ENCODE measurements at places on chromosomes 16 and 17. TPM values are rescaled to one million over a fixed set of nuclear protein-coding genes. Genes with fewer than 3 reads are reported as not detected.
A peak's percentile ranks its signal among the peaks of the same experiment; 100 is the strongest.

Gene PRSS33
- total RNA-seq, result not detected

- DNase-seq, result peak; percentile 79
These were observed 9.6 kb upstream of the EIF1 start for GRCh38 chr17:41678907-41679739.

DNA sequence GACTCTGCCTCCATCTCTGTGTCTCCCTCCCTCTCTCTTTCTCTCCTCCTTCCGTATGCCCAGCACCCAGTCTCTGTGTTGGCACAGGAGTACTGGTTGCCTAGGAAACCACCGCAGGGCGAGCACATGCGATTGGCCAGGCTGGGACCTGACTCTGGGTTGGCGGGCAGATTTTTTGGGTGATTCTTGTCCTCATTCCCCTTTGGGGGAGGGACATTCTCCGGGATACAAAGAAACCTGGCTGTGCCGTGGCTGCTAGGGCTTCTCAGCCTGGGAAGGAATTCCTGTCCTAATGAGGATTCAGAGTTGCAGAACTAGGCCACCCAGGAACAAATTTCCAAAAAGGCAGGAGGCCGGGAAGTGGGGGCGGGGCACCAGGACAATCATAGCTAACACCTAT, 168.9 kb downstream of the SHISA9 start:
- no peak for DNase-seq

DNA sequence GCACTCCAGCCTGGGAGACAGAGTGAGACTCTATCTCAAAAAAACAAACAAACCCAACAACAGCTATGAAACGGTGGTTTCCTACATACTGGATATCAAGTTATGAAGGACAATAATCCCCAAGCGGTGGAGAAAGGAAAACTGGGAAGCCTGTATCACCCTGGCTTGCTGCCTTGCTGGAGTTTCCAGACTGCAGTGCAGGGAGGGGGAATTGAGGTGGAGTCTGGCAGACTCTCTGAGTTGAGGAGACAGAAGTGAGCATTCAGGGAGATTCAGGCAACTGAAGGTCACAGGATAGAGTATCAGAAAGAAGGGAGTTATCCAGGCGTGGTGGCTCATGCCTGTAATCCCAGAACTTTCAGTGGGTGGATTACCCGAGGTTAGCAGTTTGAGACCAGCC, 11.9 kb downstream of the QRICH2 start:
- DNase-seq, result no peak

GRCh38 chr16:80631581-80631980, 90.8 kb downstream of the DYNLRB2 start:
- DNase-seq, result no peak

- DNase-seq, result no peak
These were observed 98.3 kb downstream of the RPGRIP1L start for GRCh38 chr16:53605356-53605755.

DNA sequence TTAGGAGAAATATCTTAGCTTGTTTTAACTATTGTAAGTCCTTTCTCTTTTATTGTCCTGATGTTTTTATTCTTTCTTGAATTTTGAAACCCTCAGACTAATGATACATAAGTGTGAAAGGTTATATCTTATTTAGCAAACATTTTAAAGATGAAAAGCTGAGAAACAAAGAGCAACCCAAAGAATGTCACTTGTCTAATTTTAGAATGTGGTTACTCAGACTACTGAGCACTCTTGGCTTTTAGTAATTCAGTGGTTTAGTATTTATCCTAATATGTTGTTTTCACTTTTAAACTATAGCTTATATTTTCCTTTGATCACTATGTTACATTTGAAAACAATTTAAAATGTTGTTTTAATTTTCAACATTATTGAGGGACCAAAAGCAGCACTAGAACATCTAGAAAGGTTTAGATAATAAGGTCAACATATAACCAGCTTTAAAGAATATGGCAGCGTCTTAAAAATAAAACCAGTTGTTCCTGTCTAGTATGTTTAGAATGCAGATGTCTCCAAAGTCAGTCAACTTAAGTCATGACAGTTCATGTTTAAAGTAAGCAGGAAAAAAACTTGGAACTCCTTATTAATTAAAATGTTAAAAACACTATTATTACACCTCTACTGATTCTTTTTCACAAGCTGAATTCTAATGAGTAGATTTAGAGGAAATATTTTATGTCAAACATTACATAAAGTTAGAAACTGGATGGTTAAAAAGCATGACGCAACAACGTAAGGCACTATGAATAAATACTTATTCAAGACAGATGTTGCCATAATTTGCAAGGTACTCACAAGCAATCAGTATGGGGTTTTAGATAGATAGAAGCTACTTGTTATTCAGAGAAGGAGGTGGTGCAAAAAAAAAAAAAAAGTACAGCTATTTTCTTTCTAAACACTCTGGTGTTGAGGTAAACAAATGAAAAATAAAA, 2.4 kb downstream of the MBTD1 start:
- no peak for DNase-seq

DNA sequence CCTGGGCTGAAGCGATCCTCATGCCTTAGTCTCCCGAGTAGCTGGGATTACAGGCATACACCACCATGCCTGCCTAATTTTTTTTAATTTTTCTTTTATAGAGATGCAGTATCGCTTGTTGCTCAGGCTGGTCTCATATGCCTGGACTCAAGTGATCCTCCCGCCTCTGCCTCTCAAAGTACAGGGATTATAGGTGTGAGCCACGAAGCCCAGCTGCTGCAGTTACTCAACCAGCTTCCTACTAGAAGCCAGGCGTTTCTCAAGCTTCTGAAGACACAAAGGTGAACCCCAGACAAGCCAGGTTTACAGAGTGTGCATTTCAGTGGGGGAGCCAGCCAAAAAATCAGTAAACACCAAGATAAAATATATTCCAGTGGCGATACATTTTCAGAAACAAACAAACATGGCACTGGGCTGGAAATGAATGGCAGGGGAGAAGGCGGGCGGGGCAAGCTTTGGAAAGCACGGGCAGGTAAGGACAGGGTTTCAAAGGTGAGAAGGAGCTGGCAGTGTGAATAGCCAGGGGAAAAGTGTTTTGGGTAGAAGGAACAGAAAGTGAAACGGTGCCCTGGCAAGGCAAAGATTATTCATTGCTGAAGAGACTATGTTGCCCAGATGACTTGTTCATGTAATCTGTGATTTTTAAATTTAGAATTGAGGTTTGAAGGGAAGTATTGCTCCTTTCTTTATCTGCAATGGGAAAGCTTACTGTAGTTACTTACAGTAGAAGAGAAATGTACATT, 471.1 kb downstream of the WWOX start:
- DNase-seq, result no peak

DNA sequence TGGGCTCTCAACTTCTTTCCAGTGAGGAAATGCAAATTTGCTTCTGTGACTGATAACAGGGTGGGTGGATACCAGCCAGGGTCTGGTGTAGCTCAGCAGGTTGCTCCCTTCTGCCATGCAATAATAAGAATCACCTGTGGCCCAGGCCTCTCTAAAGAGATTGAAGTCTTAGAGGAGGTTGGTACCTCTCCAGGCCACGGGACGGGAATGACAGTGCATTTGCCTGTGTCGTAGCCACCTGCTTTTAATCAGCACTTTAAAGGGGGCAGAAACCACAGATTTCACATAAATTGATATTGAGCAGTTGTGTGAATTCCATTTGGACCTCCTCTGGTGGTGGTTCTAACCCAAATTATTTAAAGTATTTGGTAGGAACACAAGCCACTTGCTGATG, 246.9 kb downstream of the PRKCA start:
- no peak for DNase-seq

- DNase-seq, result no peak
These were observed 18.9 kb downstream of the ACSF3 start for GRCh38 chr16:89112377-89113151.

DNA sequence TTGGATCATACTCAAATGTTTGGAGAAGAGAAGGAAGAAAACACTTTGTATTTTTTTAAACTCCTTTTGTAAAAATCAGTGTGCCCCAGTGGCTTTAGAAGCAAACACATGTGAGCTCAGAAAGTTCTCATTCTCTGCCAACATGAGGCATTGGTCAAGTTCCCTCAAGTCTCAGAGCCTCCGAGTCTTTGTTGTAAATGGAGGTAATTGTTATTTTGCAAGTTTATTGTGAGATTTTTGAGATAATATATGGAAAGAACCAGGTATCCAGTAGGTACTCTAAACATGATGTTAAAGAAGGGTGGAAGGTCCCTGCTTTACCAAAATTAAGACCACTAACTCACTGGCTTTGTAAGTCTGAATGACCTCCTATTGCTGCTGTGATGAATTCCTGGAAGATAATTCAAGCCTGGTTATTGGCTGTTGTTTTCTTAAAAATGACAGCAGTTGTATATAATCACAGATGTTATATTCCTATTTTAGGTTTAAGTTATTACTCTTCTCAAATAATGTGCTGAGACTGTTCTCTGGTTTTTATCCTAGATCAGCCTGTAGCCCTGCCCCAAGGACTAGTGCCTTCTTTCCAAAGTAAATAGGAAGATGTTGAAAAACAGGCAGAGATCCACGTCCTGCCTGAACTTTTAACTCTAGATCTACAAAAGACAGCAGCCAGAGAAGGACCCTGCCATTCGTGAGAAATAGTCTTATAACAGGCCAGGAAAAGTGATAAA, 2.4 kb downstream of the HLF start:
- no peak for DNase-seq

Gene MPP2
- total RNA-seq, result 3.0 TPM

Gene NEUROD2
- total RNA-seq, result not detected

- DNase-seq, result no peak
These were observed 26.0 kb upstream of the ITGB4 start for GRCh38 chr17:75695141-75695829.

DNA sequence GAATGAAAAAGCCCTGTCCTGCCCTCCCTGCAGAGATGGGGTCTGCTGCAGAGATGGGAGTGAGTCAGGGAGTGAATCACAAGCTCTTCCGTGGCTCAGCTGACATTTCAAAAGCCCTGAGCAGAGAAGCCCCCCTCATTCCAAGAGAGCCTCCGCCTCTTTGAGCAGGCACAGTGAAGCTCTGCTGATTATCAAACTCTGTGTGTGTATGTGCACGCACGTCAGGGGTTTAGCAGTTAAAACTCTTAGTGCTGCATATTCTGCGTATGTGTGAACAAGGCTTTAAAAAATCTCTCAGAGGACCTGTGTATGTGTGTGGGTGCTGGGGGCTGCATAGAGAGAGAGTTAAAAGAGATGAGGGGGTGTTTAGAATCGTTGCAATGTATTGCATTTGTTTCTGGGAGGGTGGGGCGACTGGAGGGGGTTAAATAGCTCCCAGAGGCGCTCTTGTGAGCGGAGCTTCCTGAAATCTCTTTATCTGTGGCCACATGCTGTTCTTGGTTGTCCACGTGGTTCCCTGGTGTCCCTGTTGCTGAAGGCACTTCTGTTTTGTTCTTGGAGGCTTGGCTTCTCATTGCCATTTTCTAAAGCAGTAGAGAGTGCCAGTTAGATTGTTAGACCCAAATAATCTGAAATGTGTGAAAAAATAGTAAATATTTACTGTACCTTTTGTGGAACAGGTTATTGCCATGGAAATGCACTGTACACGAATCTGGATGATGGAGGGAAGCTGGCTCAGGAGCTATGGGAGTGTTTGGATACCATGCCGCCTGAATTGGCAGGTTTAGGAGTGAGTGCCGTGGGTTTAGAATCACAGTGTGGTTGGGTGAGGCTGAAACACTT, 116.6 kb downstream of the PRKCB start:
- no peak for DNase-seq

- no peak for DNase-seq
These were observed 416 bp downstream of the KIFC3 start for GRCh38 chr16:57801809-57802340.

Gene TBX2
- total RNA-seq, result not detected

DNA sequence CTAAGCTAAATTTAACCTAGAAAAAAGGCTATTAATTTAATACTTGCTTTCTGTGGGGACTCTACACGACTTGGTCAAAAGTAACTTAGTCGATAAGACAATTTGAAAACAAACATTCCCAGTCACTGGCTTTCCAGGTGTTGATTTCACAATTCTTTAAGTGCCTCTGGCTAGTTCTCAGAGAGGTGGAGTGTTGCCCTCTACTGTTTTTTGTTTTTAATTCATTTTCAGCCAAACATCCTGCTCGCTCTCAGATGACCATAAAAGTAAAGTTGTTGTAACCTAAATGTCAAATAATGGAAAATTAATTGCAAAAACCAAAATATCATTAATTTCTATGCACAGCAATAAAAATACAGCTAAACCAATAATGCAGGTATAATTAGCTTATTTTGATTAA, 107.1 kb downstream of the MYO1D start:
- no peak for DNase-seq

- no peak for DNase-seq
These were observed 9.0 kb upstream of the CCR7 start for GRCh38 chr17:40574292-40574691.

Gene TM4SF5
- not detected for total RNA-seq

DNA sequence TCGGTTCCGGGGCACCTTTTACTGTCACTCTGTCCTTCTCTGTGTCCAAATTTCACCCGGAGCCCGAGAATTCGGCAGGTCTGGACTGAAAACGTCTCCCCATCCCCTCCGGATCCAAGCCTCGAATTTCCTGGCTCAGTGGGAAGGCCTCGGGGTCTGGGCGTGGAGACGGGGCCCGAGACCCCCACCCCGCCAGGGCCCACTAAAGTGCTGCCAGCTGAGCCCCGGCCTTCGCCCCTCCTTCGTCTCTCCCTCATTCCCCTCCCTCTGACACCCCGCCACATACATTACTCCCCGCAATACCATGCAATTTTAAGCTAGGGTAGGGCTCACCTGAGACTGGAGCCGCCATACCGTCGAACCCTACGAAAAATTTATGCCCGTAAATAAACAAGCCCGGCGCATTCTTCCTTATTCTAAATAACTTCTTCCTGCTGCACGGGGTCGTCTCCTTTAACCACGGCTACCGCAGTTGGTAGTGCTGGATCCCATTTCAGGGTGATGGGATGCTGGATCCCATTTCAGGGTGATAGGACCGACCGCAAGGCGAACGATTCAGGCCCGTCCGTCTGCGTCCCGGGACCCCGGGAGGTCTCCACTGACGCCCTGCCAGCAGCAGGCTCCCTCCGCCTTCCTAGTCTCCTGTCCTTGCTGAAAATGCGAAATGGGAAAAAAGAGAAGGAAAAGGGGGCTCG, 4.4 kb upstream of the OR1F1 start:
- no peak for DNase-seq

DNA sequence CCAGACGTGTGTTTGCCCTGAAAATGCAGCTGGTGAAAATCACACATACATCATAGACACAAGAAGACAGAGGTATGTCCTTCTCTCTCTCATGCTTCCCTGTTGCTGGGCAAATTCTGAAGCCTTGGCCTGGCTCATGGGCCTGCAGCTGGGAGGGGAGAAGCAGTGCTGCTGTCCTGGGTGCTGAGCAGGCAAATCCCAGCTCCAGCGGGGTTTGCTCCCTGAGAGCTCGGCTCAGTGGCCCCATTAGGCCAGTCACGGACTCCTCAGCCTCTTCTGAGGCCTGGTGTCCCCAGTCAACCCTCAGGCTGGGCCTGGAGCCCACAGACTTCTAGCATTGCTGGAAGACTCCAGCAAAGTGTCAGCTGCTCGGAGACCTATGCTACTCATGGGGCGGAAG, 11.7 kb downstream of the RHBDL3 start:
- no peak for DNase-seq

Measured in CD4-positive, alpha-beta memory T cell (primary cell).